ENCODE measurements at places on chromosomes 7 and 10.
A peak's percentile ranks its signal among the peaks of the same experiment; 100 is the strongest.

DNA sequence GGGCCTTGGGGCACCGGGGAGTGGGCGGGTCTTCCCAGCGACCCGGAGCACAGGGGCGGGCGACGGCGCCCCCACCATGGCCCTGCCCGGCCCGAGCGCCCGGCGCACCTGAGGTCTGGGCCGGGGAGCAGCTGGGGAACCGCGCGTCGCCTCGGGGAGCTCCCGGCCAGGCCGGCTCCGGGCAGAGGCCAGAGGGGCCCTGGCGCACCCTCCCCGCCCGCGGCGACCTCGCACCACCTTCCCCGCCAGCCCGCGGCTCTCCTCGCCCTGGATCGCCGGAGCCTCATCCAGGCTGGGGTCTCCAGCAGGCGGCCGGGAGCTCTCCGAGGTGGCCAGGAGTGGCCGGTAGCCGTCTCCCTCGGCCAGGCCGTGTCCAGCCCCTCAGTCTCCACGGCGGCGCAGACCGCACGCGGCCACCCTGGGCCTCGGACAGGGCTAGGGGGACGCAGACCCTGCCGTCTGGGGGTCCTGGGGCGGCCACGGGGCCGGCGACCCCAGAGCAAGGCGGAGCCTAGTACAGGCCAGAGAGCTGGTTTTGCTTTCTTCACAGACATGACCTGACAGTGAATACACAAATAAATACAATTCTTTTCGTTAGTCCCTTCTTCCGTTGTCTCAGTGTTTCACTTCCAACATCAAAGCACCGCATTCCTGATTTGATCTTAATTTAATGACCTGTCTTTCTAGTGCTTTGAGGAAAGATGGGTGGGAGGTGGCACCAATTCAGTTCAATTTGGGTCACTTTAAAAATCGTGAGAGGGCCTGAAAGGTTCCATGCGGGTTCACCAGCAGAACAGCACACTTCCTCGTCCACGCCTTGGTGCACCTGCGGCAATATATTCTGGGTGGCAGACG is 356.9 kb downstream of the DNAJB6 start:
- DNase-seq = no peak

DNA sequence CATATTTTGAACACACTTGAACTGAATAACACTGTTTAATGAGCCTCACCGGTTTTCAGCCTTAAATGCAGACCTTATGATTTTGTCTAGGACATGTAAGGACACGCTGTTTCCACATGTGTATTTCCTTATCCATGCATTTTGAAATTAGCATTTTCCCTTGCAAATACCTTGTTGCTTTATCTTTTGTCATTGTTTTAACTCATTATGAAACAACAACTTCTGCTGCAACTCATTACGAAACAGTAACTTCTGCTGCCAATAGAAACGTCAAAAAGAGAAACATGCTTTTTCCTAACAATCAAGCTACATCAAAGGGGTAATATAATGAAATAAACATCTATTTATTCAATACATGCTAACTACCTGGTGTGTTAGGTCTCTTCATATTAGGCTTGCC is 322.0 kb downstream of the AGMO start:
- DNase-seq = no peak

GRCh38 chr7:51666751-51667150 is 350.1 kb upstream of the COBL start:
- DNase-seq = no peak

DNA sequence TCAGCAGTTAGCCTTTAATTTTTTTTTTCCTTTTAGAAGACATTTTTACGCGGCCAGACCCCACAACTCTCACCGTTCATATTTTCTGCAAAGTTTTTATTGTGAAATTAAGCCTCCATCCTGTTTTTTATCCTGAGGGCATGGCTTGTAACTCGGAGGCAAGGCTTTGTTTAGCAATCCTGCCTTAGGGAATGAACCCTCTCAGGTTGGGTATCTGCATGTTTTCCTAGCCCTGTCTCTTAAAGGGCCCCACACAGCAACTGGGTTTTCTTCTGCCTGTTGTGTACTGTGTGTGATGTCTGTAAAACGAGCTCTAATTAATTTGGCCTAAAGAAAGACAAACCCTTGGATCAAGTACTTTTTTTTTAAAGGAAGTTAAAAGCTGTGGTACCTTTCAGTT is 130.2 kb upstream of the COBL start:
- no peak for DNase-seq

- DNase-seq = no peak
These were observed 57.9 kb downstream of the GATA3 start for GRCh38 chr10:8112230-8112905.

DNA sequence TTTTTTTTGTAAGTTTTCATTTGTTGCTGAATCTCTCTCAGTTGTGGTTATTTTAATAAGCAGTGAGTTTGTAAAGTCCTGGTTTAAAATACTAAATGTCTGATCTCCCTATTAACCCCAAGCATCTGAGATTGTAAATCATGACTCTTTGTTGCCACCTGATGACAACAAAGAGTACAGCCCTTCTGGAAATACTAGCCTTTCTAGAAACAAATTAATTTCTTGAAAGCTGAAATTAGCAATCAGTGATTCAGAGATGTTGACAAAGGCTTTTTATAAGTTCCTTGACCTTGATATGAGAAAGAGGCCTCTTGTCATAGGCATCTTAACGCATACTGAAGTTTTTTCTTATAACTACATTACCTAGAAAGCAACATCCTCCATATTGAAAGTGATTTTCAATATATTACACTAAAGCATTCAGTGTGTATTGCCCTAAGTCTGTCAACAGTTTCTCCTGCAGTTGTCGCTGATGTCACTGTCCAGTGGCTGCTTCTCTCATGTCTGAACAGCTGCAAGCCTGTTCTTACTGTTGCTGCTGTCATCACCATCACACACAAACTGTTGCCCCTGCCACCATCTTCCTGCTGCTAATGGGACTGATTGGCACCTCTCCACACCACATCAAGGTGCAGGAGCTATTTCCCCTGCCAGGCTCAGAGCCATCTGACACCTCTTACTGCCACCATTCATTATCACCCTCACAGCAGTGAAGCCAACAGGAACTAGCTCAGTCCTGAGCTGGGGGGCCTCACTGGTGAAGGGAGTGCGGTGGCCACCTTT is 95.1 kb upstream of the LRGUK start:
- peak; percentile 67 for DNase-seq

GRCh38 chr10:77417359-77417758 is 220.2 kb downstream of the KCNMA1 start:
- DNase-seq = no peak

DNA sequence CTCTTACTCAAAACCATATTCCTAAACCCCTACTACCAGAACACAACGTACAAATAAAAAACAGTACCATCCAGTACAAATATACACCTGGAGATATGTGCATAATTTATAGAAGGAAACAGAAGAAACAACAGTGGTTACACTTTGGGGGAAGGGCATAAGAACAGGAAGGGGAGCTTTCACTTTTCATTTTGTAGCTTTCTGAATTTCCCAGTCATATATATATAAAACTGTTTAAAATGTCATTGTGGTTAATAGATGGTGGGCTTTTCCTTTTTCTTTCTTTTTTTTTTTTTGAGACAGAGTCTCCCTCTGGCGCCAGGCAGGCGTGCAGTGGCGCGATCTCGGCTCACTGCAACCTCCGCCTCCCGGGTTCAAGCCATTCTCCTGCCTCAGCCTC is 47.2 kb downstream of the MALSU1 start:
- DNase-seq = no peak
